ENCODE measurements at places on chromosomes 12 and 14.

GRCh38 chr12:127191129-127191528, 1075.8 kb upstream of the TMEM132C start:
- no peaks in the 10 kb centered on the region for H3K4me1 ChIP-seq
- no peaks in the 10 kb centered on the region for H3K27me3 ChIP-seq
- no peak overlapping the region for H3K4me3 ChIP-seq
- H3K36me3 ChIP-seq: no peaks in the 10 kb centered on the region
- DNase-seq: no peak
- no peak overlapping the region for H3K27ac ChIP-seq

- H3K4me3 ChIP-seq: no peak overlapping the region
- no peak for DNase-seq
- H3K4me1 ChIP-seq: no peaks in the 10 kb centered on the region
- H3K27me3 ChIP-seq: no peaks in the 10 kb centered on the region
- H3K36me3 ChIP-seq: no peaks in the 10 kb centered on the region
Observed at GRCh38 chr12:117818400-117818799, 150.4 kb downstream of the KSR2 start.

GRCh38 chr12:60684988-60685655, 1089.3 kb downstream of the SLC16A7 start:
- H3K27ac ChIP-seq: no peak overlapping the region
- no peak for DNase-seq
- no peaks in the 10 kb centered on the region for H3K4me1 ChIP-seq
- H3K4me3 ChIP-seq: no peak overlapping the region
- H3K27me3 ChIP-seq: no peaks in the 10 kb centered on the region

DNA sequence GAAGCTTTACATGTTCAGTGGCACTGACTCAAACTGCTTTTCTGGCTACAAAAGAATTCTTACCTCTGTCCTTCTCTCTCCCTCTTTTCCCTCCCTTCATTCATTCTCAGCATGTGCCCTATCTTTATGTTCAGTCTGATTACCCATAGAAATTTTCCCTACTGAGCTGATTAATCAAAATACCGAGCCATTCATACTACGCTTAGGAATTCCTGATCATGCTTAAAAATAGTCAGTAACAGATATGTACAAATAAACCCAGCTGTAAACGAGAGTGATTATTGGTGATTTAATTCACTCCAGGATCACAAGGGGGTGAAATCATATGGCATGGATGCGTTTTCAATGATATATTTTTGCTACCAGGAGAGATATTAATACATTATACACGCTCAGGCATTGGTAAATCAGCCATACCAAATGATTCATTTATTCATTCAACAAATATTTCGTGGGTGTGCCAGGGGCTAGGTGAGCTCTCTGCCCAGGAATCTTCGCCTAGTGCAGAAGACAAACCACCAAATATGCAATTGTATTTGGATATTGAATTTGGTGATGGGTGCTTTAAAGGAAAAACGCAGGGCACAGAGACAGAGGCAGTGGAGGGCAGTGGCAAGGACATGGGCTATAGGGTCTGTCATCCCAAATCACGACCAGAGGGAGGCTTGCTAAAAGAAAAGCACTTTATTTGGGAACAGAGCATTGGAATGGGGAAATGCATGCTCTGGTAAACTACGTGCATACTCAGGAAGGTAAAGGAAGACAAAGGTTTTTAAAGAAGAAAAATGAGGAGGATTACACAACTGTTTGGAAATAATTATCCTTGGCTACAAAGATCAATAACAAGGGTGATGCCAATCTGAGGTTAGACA, 13.9 kb upstream of the VRK1 start:
- H3K4me1 ChIP-seq: no peaks in the 10 kb centered on the region
- peaks cover 5% of the 10 kb centered on the region for H3K27me3 ChIP-seq
- H3K27ac ChIP-seq: no peak overlapping the region
- no peaks in the 10 kb centered on the region for H3K36me3 ChIP-seq
- H3K4me3 ChIP-seq: no peak overlapping the region

GRCh38 chr12:127459166-127459565, 807.8 kb upstream of the TMEM132C start:
- H3K36me3 ChIP-seq: no peaks in the 10 kb centered on the region
- H3K4me1 ChIP-seq: no peaks in the 10 kb centered on the region
- DNase-seq: no peak

- DNase-seq: no peak
- peaks cover 30% of the 10 kb centered on the region for H3K27me3 ChIP-seq
- no peak overlapping the region for H3K27ac ChIP-seq
- H3K4me3 ChIP-seq: no peak overlapping the region
- H3K4me1 ChIP-seq: no peaks in the 10 kb centered on the region
Observed at GRCh38 chr12:131855521-131856142, 27.4 kb downstream of the MMP17 start.
